ENCODE measurements at places on chromosomes 16 and 17.
A peak's percentile ranks its signal among the peaks of the same experiment; 100 is the strongest.

DNA sequence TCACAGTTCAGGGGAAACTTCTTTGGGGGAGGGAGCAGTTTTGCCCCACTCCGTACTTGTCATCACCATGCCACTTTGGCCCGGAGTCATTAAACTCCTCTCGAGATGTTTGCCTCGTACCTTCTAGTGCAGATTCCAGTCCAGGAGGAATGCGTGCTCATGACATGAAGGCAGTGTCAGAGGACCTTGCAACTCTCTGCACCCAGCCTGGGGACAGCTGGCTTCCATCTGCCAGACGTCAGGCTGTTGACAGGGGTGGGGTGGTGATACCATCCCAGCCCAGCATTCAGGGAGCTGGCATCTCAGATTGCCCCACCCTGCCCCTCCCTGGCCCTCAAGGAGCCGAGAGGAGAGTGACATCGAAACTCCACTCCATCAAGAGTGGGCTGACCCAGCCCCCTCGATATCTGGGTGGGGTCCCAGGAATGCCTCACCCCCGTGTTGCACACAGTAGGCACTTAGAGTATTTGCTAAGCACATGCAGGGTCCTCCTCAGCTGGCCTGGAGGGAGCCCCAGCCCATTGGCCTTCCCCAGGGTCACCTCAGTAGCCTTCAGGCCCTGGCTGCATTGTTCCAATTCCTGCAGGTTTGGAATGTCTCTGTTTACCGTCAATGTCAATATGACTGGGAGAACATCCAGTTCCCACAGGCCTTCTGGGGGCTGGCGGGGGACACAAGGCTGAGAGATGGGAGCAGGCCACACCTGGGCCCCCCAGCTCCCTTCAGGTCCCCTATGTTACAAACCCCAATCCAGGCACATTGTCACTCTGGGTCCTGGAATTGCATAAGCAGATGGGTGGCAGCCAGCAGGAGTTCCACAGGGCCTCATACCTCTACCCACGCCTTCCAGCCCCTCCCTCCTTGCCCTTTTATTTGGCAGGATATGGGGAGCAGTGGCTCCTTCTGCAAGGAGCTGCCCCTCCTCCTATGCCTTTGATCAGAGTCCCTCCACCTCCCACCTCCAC, 21.3 kb upstream of the EMP2 start:
- no peaks in the 10 kb centered on the region for H3K27me3 ChIP-seq
- no peaks in the 10 kb centered on the region for H3K36me3 ChIP-seq
- no peak for DNase-seq
- no peaks in the 10 kb centered on the region for H3K4me1 ChIP-seq
- no peak overlapping the region for H3K27ac ChIP-seq
- no peak overlapping the region for H3K4me3 ChIP-seq

DNA sequence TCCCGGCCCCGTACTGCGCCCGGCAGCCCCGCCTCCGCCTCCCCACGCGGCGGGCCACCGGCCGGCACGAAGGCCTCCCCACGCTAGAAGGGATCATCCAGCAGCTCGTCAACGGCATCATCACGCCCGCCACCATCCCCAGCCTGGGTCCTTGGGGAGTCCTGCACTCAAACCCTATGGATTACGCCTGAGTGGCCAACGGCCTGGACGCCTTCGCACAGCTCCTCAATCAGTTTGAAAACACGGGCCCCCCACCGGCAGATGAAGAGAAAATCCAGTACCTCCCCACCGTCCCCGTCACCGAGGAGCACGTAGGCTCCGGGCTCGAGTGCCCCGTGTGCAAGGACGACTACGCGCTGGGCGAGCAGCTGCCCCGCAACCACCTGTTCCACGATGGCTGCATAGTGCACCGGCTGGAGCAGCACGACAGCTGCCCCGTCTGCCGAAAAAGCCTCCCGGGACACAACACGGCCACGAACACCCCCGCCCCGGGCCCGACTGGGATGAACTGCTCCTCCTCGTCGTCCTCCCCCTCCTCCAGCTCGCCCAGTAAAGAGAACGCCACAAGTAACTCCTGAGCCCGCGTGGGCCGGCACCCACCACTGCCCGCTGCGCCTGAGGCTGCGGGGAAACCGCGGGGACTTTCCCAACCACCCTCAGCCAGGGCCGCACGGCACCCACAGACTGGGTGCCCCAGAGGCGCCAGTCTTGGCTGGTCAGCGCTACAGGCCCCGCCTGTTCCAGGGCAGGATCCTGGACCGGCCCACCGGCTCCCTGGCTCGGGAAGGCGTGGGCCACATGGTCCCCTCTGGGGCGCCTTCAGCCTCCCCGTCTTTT, 39.0 kb upstream of the AKAP1 start:
- H3K4me3 ChIP-seq, result peak overlapping the region; percentile 18
- peaks cover 17% of the 10 kb centered on the region for H3K4me1 ChIP-seq
- DNase-seq, result peak; percentile 8
- no peak overlapping the region for H3K27ac ChIP-seq
- peaks cover 68% of the 10 kb centered on the region for H3K27me3 ChIP-seq

- H3K27ac ChIP-seq, result no peak overlapping the region
- no peak for DNase-seq
- no peak overlapping the region for H3K4me3 ChIP-seq
- no peaks in the 10 kb centered on the region for H3K4me1 ChIP-seq
- H3K36me3 ChIP-seq, result no peaks in the 10 kb centered on the region
Observed at GRCh38 chr16:72639494-72639893, 408.4 kb downstream of the ZFHX3 start.

DNA sequence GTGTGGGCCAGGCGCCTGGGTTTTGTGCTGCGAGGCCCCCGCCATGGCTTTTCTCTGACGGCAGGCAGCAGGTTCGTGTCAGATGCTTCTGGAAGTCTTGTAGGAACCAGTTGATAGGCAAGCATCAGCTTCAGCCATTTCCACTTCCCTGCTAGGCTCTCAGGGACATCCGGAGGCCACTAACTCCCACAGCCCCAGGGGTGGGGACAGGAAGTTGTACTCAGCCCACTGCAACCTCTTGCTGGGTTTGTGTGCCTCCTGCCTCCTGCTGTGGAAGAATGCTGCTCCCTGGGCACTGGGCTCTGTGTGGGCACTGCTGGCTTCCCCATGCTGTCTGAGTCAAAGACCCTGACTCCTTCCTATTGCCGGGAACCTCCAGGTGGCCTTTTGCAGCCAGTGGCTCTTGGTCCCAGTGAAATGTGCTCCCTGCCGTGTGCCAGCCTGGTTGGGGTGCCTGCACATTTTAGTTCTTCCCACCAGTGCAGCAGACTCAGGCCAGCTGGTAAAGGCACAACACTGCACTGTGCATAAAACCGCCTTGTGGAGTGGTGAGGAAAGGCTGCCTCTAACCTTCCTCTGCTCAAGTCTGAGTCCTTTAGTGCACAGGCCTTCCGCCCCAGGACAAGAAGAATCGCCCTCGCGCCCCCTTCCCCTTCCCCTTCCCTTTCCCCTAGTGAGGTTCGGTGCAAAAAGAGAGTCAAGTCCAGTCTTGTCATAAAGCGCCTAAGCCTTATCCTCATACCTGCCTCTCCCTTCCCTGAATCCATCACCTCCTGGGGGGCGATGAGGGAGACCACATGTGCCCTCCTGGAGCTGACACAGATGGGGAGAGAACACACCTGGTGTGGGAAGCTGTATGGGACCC, 16.6 kb downstream of the LDHD start:
- peaks cover 41% of the 10 kb centered on the region for H3K4me1 ChIP-seq
- no peak overlapping the region for H3K4me3 ChIP-seq
- H3K27ac ChIP-seq, result peak overlapping the region; percentile 69
- H3K27me3 ChIP-seq, result no peaks in the 10 kb centered on the region
- DNase-seq, result peak; percentile 14
- H3K36me3 ChIP-seq, result no peaks in the 10 kb centered on the region

DNA sequence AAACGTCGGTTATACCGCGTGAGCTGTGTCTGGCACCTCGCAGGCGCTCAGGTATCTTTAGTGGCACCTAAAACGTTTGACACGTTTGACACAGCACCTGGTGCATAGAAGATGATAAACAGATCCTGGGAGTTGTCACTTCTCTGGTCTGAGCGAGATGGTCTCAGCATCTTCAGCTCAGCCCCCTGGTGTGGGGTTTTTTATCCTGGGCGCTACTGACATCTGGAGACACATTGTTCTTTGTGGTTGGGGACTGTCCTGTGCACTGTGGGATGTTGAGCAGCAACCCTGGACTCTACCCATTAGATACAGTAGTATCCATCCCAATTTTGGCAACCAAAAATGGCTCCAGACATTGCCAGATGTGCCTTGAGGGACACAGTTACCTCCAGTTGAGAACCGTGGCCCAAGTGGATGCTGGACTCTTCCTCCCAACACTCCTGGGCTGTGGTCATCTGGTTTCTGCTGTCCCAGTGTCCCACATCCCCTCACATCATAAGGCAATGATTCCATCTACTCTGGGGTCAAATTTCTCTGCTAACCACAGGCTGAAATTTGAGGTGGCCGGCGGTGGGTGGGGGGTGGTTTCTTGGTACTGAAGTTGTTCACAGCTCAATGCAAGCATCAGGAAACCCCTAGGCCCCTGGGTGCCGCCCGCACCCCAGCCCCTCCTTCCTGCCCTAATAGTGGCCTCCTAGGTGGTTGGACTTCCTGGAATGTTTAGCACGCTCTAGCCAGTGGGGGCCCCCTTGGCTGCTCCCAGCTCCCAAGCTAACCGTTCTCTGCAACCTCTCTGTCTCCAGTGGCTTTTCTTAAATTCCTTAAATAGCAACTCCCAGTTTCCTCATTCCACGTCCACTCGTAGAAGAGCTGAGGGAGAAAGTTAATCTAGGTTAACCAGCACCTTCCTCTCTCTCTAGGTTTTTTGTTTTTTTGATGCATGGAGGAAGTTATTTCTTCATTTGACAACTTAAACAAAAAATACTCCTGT, 124.8 kb downstream of the ABCC1 start:
- DNase-seq, result no peak
- peaks cover 22% of the 10 kb centered on the region for H3K36me3 ChIP-seq
- no peaks in the 10 kb centered on the region for H3K4me1 ChIP-seq

DNA sequence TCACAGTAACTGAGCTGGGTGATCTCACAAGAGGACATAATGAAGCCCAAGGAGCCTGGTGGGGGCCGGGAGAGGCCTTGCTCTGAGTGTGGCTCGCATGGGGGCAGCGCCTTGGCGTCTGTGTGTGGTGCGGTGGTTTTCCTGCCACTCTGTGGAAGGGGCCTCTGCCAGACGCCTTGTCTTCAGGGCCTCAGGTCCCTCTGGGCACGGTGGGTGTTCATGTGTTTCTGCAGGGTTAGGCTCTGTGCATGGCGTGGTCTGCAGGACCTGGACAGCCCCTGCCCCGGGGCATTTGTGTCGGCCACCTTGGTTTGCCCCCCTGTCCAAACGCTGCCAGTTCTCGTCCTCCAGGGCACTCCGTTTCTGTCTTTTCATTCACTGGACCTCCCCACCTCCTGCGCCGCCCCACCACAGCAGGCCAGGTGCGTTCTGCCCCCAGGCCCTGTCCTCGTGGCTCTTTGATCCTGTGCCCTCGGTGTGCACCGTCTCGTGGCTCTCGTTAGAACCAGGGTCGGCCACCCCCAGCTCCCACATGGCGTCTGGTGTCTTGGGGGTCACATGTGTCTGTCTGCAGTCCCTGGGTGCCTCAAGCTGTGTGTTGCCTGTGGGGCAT, 43.7 kb upstream of the ZNF750 start:
- H3K36me3 ChIP-seq, result peaks cover 5% of the 10 kb centered on the region
- H3K27ac ChIP-seq, result peak overlapping the region; percentile 86
- no peak overlapping the region for H3K4me3 ChIP-seq
- H3K4me1 ChIP-seq, result peaks cover 62% of the 10 kb centered on the region
- H3K27me3 ChIP-seq, result no peaks in the 10 kb centered on the region

DNA sequence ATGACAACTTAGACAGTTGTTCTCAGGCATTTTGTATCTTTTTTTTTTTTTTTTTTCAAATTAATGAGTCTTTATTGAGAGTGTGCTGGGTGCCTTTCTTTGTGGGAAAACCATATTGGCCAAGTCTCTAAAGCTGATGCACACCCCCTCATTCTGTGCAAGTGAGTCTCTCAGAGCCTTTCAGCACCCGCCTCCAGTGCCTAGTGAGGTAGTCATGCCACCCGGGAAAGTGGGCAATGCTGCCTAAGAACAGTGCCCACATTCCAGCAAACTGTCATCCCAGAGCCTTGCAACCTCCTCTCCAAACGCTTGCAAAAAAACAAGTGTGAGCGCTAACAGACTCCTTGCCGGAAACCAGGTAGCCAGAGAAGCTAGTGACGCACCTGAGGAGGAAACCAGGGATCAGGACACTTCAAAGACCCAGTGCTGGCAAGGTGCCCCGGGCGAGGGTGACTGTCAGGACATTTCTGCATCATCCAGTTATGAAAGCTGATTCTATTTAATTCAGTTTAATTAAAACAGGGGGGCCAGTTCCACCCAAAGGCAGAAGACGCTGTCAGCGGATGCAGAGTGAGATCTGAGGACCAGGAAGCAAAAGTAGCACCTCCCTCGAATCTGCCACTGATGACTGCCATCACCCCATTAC, 34.9 kb downstream of the SMARCE1 start:
- peaks cover 91% of the 10 kb centered on the region for H3K4me1 ChIP-seq
- DNase-seq, result peak; percentile 77
- no peaks in the 10 kb centered on the region for H3K27me3 ChIP-seq
- no peaks in the 10 kb centered on the region for H3K36me3 ChIP-seq
- peak overlapping the region; percentile 54 for H3K4me3 ChIP-seq

- no peaks in the 10 kb centered on the region for H3K36me3 ChIP-seq
- H3K27ac ChIP-seq, result no peak overlapping the region
- H3K4me3 ChIP-seq, result no peak overlapping the region
Observed at GRCh38 chr17:45371414-45372324, 54.8 kb upstream of the MAP3K14 start.

DNA sequence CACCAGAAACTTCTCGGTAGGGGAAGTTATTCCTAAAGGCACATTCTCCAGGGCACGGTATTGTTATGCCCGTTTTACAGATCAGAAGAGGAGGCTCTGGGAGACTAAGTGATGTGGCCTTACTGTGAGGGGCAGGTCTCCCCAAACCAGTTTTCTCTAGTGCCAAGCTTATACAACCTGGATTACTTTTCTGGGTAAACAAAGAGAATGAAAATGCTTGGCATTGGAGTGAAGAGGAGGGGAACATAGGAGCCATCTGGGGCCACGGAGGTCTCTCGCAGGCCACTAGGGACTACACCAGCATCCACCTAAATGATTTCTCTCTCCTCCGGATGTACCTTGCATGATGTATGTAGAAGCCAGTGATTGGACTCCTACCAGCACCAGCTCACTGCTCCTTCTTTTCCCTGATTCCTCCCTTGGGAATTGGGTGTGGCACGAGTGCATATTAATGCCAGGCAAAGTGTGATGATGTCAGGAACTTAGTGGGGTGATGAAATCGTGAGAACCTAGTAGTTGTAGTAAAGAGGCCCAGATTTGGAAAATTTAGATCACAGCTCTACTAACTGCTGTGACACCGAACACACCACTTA, 674 bp downstream of the TOM1L1 start:
- H3K4me3 ChIP-seq, result no peak overlapping the region
- H3K36me3 ChIP-seq, result no peaks in the 10 kb centered on the region
- no peak overlapping the region for H3K27ac ChIP-seq
- peaks cover 2% of the 10 kb centered on the region for H3K27me3 ChIP-seq
- DNase-seq, result no peak

DNA sequence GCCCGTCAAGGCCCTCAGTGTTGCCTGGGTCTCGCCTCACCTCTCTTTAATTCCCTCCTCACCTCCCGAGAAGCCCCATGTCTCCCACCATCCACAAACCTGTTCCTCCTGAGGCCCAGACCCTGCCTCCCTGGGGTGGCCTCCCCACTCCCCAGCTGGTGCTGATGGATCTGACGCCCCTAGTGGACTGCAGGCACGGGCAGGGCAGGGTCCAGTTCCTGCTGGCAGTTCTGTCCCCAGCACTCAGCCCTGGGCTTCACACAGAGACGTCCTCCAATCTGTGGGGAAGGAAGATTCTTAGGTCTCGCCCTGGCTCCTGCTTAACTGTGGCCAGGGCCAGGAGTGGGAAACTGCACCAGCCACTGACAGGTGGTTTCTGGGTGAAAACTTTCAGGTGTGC, 108.8 kb downstream of the AMFR start:
- DNase-seq, result no peak
- H3K27ac ChIP-seq, result no peak overlapping the region
- H3K27me3 ChIP-seq, result no peaks in the 10 kb centered on the region
- H3K36me3 ChIP-seq, result no peaks in the 10 kb centered on the region
- H3K4me1 ChIP-seq, result no peaks in the 10 kb centered on the region

Data from T-cell (primary cell).